ENCODE measurements at places on chromosomes 4 and X.

GRCh38 chr4:73705056-73705432, 35.3 kb upstream of the CXCL8 start:
- DNase-seq, result no peak

DNA sequence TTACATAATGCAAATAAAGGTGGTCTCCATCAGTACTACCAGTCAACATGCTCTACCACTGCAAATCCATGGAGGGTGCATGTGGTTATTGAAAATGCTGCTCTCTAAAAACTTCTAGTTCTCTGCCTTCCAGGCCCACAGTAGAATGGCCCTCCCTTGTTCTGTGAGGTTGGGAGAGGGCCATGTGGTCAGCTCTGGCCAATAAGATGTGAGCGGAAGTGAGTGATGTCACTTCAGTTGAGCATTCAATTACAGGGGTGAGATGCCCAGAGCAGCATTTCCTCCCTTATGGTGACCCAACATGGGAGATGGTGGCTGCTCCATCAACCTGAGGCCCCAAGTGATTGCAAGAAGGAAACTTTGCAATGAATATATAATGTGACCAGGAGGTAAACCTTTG, 148.8 kb downstream of the CPEB2 start:
- no peak for DNase-seq

- DNase-seq, result no peak
These were observed 24.5 kb upstream of the GRID2 start for GRCh38 chr4:92279296-92279695.

- DNase-seq, result no peak
These were observed 64.5 kb upstream of the PDE5A start for GRCh38 chr4:119693126-119693525.

DNA sequence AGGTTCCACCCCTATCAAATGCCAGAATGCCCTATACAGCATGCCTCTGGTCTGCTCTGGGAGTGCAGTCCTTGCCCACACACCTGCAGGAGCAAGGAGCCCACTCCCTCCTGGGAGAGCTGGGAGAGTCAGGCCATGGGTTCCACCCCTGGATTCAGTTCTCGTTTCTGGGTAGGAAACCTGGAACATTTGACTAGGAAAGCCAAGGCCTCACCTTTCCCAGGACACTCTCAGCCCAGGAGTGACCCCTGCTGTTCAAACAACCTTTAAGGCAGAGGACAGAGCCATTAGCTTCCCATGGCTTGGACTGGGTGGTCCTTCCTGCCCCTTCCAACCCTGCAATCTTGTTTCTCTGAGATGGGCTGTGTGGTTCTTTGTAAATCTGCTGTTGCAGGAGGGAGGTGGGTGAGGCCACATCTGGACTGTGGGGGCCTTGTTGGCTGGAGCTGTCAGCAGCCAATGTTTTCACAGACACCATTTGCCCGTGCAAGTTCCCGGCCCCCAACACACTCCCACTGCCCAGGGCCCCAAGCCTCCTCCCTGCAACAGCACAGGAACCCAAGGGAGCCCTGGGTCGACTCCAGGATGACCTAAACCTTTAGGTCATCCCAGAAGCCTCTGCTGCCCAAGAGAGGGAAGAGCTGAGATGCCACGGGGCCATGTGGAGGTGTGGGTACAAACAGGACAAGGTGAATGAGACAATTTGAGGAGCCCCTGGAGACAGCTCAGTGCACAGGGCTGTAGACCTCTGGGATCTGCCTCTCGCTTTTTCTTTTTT, 104.4 kb downstream of the PJA1 start:
- no peak for DNase-seq

DNA sequence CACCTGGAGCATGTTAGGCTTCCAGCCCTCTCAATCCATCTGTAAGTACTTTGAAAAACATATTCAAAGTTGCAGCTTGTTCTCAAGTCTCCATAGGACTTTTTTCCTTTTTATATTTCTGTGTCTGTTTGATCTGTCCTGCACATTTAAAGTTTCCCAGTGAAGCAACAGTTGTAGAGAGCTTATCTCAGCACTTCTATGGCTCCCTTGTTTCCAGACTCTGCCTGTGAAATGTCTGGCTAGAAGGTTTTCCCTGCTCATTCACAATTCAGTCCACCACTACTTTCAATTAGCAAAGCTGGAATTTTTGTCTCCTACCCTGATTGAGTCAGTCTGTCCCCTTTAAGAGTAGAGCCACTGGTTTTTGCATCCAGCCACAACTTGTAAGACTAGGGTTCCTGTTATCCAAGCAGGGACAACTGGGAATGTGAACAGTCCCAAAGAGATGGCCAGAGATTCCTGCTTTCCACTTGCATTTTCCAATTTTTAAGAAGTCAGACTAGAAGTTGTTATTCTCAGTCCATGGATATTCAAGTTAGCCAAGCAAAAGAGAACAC, 116.1 kb downstream of the GASK1B start:
- DNase-seq, result no peak

DNA sequence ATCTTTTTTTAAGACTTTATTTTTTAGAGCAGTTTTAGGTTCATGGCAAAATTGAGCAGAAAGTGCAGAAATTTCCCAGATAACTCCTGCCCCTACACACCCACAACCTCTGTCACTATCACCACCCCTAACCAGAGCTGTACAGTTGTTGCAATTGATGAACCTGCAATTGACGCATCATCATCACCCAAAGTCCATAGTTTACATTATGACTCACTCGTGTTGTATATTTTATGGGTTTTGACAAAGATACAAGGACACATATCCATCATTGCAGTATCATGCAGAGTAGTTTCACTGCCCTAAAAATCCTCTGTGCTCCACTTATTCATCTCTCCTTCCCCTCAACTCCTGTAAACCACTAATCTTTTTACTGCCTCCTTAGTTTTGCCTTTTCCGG, 34.5 kb upstream of the WAS start:
- DNase-seq, result no peak

GRCh38 chr4:114132199-114132598, 152.8 kb upstream of the ARSJ start:
- DNase-seq, result no peak

DNA sequence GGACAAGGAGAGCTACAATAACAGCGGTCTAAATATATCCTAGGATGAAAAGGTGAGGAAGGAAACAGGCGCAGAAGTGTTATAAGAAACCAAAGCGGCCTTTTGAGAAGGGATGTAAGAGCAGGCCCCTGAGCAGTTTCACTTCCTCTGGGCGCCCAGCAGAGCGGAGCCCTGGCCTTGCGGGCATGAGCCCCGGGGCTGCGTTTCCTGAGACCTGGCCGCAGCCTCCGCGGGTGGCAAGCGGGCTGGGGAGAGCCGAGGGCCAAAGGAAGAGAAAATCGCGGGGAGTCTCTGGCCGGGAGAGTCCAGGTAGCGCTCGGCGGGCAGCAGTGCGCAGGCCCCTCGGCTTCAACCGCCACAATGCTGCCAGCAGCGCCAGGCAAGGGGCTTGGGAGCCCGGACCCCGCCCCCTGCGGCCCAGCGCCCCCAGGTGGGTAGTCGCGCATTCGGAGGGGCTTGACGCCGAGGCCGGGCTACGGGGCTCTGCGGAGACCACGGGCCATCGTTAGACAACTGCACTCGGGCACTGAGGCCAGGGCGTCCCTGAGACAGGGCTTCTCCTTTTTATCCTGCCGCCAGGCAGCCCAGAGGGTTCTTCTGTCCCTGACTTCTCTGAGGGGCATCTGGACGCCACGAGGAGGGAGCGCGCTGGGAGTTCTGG, at the start of gene BANK1:
Gene BANK1, plus strand, starts transcription at position 210 of the 661 bp plus-strand sequence. Its CDS starts 151 bp downstream, at position 361.
- no peak for DNase-seq

DNA sequence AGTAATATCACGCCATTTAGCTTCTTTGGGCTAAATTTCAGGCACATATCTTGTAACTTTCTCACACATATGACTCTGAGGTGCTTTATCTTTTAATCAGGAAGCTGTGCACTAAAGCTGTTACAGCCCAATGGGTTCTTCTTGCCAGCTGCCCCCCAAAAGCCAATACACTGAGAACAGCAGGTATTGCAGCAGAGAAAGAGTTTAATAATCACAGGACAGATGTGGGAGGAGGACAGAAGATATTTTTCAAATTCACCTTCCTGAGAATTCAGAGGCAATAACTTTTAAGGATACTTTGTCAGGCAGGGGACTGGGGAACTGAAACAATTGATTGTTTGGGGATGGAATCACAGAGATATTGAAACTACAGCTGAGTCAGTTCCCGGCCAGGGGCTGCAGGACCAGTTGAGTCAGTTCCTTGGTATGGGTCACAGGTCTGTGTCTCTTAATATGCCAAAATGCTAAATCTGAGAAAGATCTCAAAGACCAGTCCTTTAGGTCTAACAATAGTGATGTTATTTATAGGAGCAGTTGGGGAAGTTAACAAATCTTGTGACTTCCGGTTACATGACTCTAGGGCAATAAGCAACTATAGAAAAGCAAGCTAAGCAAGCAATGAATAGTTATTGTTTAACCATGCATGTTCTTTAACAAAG, 28.1 kb downstream of the DDIT4L start:
- DNase-seq, result no peak

GRCh38 chr4:11632025-11632424, 203.3 kb upstream of the HS3ST1 start:
- no peak for DNase-seq

DNA sequence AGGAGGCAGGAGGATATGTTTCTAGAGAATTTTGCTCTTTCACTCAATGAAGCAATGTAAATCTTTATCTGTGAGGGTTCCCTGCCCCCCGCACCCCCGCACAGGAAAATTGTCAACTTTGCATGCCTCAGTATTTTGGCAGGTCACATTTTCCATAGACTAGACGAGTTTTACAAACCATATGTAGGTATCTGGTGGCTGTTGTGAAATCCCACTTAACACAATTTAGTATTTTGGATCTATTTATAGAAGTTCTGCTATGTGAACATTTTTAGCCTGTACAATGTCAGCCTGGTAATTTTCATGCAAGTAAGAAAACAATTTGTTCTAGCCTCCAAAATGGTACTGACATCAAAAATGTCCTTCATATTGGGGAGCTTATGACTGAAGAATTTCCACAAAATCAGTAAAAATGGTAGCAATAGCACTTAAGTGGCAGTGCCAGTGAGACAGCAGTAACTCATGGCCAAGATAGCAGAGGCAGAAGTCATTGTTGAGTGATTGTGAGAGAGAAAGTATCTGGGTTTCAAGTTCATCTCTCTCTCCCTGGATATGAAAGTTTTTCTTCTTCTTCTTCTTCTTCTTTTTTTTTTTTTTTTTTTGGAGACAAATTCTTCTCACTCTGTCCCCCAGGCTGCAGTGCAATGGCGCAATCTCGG, 12.4 kb upstream of the FRYL start:
- no peak for DNase-seq

DNA sequence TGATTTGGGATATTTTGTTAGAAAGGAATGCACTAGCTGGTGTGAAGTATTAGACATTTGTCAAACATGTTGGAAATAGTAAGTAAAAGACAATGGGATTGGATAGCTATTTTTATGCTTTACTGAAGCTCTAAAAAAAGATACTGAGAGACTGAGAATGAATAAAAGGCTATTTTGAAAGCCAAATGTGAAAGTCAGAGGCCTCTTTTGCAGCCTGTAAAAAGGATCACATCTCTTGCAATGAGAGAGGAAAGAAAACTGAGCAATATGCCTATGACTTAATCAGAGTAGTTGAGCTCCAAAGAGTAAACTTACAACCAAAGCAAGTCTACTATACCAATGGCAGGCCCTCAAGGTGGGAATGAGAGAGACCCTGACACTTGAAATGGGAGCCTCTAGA, 212.6 kb upstream of the LCORL start:
- DNase-seq, result no peak

GRCh38 chr4:125389713-125390112, 75.0 kb downstream of the FAT4 start:
- DNase-seq, result no peak
